ENCODE measurements at places on chromosomes 2 and 18. TPM values are rescaled to one million over a fixed set of nuclear protein-coding genes. Genes with fewer than 3 reads are reported as not detected.

DNA sequence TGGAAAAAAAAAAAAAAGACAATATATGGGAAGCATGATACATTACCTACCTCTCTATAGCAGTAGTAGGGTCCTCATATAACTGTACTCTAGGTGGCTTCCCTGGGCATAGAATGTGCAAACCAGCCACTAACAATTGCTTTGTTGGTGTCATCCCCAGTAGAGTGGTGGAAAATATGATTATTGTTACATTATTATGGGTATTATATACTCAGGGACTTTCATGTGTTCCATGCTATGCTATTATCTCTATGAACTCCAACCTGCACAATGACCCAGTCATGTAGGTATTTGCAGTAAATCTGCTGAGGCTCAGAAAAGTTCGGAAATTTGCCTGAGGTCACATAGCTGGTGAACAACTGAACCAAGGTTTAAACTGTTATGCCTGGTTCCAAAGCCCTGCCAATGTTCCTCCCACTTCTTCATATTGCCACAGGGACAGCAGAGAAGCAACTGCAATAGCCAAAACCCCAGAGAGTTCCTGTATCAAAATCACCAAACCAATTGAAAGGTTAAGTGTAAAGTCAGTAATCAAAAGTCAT is 52.6 kb upstream of the MAP4K4 start:
- no peak overlapping the region for H3K27ac ChIP-seq
- no peak overlapping the region for H3K4me3 ChIP-seq
- no peak for DNase-seq
- H3K4me1 ChIP-seq = no peaks in the 10 kb centered on the region
- H3K36me3 ChIP-seq = no peaks in the 10 kb centered on the region
- no peaks in the 10 kb centered on the region for H3K27me3 ChIP-seq

GRCh38 chr18:74395648-74396154 is 61.4 kb downstream of the DIPK1C start:
- H3K4me1 ChIP-seq = peaks cover 11% of the 10 kb centered on the region
- no peak overlapping the region for H3K4me3 ChIP-seq
- no peak for DNase-seq
- peaks cover 37% of the 10 kb centered on the region for H3K27me3 ChIP-seq

GRCh38 chr18:22639026-22639463 is 221.3 kb upstream of the CTAGE1 start:
- no peak overlapping the region for H3K27ac ChIP-seq
- H3K4me3 ChIP-seq = no peak overlapping the region
- peaks cover 10% of the 10 kb centered on the region for H3K36me3 ChIP-seq

The RMND5A gene
- total RNA-seq = 41.0 TPM

DNA sequence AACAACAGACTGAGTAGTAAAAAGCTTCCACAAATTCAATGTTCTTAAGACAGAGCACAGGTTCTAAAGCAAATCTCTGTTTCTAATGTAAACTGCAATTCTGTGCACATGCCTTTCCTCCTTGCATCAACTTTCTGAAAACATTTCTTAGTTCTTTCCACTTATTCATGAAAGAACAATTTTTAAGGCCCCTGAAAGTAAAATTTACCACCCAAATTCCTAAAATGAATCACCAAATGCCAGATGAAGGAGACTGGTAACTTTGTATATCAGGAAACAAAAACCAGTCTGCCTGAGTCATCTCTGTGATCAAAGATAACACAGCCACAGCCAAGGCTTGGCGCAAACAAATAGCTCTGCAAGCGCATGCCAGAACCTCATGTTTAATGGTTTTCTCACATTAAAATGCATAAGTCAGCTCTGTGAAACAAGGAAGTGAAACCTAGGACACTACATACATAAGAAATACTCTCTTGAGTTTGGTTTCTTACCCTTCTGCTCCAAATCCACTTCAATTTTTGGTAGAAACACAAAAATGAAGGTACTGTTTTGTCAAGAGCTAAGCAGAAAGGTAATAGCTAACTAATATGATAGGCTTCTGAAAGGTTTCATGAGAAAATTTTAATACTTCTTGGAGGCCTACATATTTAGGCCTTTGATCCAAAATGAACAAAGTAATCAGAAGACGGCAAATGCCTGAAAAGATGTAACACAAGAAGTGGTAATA is 169.4 kb downstream of the THADA start:
- no peak overlapping the region for H3K4me3 ChIP-seq
- H3K4me1 ChIP-seq = peaks cover 67% of the 10 kb centered on the region
- no peak for DNase-seq
- H3K27me3 ChIP-seq = no peaks in the 10 kb centered on the region
- H3K36me3 ChIP-seq = peaks cover 6% of the 10 kb centered on the region

GRCh38 chr2:85012431-85012830 is 41.5 kb downstream of the KCMF1 start:
- no peaks in the 10 kb centered on the region for H3K27me3 ChIP-seq
- no peak for DNase-seq
- peak overlapping the region; percentile 68 for H3K27ac ChIP-seq
- H3K4me1 ChIP-seq = peaks cover 28% of the 10 kb centered on the region

The CD207 gene
- not detected for total RNA-seq

DNA sequence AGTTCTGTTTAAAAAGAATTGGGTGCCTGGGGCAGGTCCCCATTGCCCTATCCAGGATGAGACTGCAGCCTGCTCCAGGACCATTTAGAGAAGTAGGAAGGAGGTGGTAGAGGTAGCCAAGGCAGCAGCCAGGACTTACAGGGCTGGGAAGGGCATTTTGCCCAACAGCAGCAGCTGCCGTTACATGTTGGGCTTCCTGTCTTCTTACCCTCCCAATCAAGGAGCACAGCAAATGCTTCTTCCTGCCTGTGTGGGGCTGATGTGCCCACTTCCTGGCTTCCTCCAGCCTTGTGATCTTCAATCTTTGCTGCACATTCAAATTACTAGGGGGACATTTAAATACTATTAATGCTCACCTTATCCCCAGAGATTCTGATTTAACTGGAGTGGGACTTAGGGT is 112.0 kb downstream of the QPCT start:
- no peak for DNase-seq
- no peak overlapping the region for H3K27ac ChIP-seq
- no peaks in the 10 kb centered on the region for H3K27me3 ChIP-seq

DNA sequence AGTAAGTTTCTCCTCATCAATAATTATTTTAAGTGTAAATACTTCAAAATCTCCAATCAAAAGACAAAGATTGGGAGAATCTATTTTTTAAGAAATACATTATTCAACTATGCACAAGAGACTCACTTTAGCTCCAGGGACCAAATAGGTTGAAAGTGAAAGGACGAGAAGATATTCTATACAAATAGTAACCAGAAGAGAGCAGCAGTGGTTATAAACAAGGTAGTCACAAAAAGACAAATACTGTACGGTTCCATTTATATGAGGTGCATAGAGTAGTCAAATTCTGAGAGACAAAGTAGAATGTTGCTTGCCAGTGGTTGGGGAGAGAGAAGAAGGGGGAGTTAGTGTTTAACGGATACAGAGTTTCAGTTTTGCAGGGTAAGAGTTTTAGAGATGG is 69.8 kb downstream of the POU3F3 start:
- H3K27me3 ChIP-seq = peaks cover 30% of the 10 kb centered on the region
- no peak for DNase-seq
- H3K36me3 ChIP-seq = no peaks in the 10 kb centered on the region
- H3K4me3 ChIP-seq = no peak overlapping the region
- H3K4me1 ChIP-seq = no peaks in the 10 kb centered on the region
- H3K27ac ChIP-seq = no peak overlapping the region

- peaks cover 10% of the 10 kb centered on the region for H3K27me3 ChIP-seq
- no peak overlapping the region for H3K4me3 ChIP-seq
- DNase-seq = no peak
These were observed 81.3 kb downstream of the CERKL start for GRCh38 chr2:181575650-181576025.

- no peak overlapping the region for H3K27ac ChIP-seq
- H3K4me1 ChIP-seq = peaks cover 13% of the 10 kb centered on the region
- no peak for DNase-seq
- H3K36me3 ChIP-seq = no peaks in the 10 kb centered on the region
These were observed 654.1 kb upstream of the SYT4 start for GRCh38 chr18:43931439-43931838.

The DSG2 gene
- 98.0 TPM for total RNA-seq

DNA sequence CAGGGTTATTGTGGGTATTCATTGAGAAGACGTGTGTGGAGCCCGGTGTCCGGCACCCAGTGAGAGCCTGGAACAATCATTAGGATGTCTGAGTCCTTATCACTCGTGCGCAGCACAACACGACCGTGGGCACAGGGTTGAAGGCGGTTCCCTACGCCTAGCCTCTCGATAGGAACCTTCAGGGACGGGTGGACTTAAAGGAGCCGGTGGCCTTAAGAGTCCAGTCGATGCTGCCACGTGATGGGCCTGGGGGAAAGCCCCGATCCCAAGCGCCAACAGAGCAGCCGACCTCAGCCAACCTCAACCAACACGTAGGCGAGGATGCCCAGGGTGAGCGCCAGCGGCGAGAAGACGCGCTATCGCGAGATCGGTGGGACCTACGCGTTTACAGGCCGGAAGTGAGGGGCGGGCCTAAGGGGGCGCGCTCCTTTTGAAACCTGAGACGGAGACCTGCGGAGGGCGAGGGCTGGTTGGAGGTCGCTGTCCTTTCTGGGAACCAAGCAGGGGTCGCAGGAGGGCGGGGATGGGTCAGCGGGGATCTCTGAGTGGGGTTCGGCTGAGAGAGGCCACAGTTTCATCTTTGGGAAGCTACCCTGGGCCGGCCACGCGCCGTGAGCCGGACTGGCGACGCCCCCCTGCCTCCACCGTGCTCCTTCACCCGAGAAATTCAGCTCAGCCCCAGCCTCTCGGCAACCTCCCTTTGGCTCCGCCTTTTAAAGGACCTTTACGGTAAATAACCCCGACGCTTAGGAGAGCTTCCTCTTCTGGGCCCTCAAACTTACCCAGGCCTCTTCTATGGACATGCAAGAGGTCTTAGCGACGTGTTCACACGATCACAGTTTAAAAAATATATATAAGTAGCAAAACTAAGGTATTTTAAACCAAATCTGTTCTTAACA is 28.3 kb downstream of the WNT10A start:
- peak overlapping the region; percentile 67 for H3K27ac ChIP-seq
- peaks cover 25% of the 10 kb centered on the region for H3K27me3 ChIP-seq
- H3K4me3 ChIP-seq = peak overlapping the region; percentile 79
- peaks cover 13% of the 10 kb centered on the region for H3K4me1 ChIP-seq

The CSRNP3 gene
- total RNA-seq = 29.6 TPM

The C1QL2 gene
- total RNA-seq = not detected

DNA sequence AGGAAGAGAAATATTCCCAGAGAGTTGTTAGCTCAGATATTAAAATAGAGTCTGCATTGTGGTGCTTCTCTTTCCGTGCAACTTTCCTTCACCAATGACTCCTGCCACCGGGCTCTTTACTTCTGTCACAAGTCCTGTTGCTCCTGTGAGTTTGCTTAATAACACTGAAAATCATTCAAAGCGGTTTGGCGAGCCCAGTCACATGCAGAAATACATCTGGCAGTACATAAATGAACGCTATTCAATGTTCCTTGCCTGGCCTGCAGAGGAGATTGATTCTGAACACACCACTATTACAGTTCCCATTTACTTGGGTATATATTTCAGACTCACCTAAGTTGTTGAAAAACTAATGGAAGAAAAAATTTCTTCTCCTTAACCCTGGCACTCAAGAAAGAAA is 276.6 kb downstream of the ZNF521 start:
- DNase-seq = no peak
- H3K27me3 ChIP-seq = no peaks in the 10 kb centered on the region
- peaks cover 67% of the 10 kb centered on the region for H3K4me1 ChIP-seq

The INPP5D gene
- 9.4 TPM for total RNA-seq
